ENCODE measurements at places on chromosomes 4 and X. TPM values are rescaled to one million over a fixed set of nuclear protein-coding genes. Genes with fewer than 3 reads are reported as not detected.

- DNase-seq: no peak
Measured at GRCh38 chr4:94957030-94957429, 199.3 kb downstream of the BMPR1B start.

DNA sequence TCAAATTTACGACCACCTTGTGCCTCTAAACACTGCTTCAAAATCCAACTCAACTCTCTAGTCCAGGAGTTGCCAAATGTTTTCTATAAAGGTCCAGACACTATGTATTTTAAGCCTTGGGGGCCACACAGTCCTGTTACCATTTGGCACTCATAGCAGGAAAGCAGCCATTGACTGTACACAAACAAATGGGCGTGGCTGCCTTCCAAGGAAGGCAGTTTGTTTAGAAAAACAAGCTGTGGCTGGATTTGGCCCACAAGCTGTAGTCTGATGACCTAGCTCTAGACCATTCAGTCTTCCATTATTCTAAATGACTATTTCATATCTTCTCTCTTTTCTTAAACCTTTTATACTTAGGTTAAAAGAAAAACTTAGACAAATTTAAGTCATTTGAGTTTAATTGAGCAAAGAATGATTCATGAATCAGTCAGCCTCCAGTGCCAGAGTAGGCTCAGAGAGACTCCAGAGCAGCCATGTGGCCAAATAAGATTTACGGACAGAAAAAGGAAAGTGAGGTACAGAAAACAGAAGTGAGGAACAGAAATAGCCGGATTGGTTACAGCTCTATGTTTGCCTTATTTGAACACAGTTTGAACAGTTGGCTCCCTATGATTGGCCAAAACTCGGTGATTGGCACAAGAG, 825.8 kb upstream of the LCORL start:
- DNase-seq: no peak

- DNase-seq: no peak
Measured at GRCh38 chrX:136646602-136647239, 1.2 kb upstream of the CD40LG start.

GRCh38 chr4:151284534-151285245, 7.7 kb downstream of the PRSS48 start:
- no peak for DNase-seq

SOWAHD gene
- not detected for total RNA-seq

DNA sequence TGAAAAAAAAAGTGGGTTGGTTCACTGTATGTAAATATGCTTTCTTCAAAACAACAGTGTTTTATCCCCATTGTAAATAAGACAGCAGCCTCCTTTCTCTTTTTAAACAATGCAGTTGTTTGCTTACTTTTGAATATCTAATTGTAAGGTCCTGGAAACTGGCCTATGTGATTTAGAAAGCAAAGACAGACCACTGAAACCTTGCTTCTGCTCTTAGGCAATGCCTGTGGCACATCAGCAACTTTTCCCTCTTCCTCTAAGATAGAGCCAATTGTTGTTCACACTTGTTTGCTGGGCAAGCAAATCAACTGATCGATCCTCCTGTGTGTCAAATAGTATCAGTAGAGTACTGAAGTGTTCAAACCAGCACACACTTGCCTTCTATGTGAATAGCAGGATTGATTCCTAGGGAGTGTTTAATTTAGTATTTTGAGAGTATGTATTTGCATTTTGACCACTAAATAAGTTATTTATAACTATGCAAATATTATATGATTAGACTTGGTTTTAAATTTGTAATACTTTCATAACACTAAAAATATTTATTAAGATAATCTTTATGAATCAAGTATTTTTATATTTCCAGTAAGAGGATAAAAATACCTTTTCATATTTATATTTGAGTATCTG, 55.4 kb upstream of the GRPR start:
- DNase-seq: no peak

All from SJCRH30 (cell line).